ENCODE measurements at places on chromosomes 4 and X.

DNA sequence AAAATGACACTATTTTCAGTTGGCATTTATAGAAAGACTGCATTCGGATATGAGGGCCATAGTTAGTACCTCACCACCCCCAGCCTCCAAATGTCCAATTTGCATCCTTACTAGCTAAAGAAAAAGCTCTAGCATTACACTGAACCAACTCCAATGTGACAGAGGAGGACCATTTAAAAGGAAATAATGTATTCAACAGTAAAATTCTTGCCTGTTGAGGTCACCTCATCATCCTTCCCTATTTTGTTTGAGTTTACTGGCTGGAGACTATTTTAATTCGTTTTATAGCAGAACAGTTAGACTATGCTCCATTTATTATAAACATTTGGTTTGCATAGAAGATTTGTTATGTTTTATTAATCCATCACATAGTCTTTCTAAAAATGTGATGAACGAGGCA, 88.2 kb upstream of the PPARGC1A start:
- DNase-seq: no peak

DNA sequence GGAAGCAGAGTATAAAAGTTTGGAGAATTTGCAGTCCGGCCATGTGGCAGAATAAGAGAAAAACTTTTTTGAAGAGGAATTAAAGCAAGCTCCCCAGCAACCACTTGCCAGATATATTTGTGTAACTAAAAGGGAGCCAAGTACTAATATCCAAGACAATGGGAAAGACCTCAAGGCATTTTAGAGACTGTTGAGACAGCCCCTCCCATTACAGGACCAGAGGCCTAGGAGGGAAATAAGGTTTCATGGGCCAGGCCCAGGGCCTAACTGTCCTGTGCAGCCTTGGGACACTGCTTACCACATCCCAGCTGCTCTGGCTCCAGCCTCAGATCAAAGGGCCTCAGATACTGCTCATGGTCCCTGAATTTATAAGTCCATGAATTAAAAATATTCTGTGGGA, 659.4 kb downstream of the PCDH19 start:
- no peak for DNase-seq

DNA sequence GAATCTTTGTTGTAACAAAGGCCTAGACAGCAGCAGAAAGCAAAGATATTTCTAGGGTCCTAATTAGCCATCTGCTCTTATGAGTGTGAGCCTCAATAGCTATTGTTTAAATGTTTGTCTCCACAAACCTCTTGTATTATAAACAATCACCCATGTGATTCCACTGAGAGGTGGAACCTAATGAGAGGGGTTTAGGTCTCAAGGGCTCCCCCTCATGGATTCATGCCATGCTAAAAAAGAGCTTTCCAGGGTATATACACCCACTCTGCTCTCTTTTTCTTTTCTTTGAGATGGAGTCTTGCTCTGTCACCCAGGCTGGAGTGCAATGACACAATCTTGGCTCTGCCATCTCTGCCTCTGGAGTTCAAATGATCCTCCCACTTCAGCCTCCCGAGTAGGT, 42.1 kb downstream of the TRIM61 start:
- DNase-seq: no peak

DNA sequence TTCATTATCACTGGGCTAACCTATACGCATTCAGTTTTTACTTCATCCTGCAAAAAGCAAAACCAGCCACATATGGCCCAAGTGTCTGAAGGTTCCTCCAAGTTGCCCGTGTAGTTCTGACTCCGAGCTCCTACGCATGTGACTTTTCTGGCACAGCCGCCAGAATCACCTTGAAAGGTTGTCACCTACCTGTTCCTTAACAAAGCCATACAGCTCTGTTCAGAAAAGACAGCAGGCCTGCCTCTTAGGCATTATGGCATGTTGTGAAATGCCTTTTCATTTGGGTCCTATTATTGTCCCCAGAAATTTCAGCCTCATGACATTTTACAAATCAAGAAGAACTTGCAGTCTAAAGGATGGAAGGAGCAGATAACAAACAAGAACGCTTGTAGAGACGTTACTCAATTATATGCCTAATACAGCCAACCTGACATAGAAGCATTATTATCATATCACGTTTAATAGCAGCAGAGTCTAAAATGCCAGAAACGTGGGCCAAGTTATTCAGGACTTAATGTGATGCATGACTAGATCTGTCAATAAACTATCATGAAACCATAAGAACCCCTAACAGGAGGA, 118.5 kb downstream of the RBM47 start:
- no peak for DNase-seq

- no peak for DNase-seq
Measured at GRCh38 chr4:55218041-55218440, 92.6 kb upstream of the KDR start.

DNA sequence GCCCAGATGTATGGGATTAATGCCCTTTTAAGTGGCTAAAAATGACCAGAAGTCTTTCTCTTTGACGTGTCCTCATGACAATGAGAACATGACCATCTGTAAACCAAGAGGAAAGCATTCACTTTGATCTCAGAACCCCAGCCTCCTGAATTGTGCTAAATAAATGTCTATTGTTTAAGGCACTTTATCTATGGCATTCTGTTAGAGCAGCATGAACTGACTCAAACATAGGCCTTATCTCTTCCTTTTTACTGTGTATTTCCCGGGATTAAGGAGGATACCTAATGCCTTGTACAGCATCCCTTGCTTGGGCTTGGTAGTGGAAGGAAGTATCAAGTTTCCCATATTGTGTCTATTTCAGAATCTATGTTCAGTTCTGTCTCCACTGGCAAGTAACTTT, 47.2 kb upstream of the HS3ST1 start:
- DNase-seq: no peak

DNA sequence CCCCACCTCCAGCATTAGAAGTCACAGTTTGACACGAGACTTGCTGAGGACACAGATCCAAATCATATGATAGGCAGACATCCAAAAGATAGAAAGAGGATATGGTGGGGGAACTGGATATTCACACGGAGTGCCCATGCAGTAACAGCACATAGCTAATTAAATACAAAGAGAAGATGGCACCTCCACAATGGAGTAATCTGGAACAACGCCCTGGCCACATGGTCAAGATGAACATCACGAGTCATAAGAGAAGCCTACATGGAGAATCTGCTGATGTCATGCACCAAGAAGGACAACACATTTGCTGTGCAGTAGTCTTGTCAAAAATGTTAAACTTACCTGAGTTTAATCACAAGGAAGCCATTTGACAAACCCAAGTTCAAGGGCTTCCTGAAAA, 10.1 kb upstream of the LOC101059915 start:
- DNase-seq: no peak

All from activated CD4-positive, alpha-beta T cell treated with anti-CD3 and anti-CD28 coated beads for 24 hours (primary cell).